ENCODE measurements at places on chromosomes 4 and X.

DNA sequence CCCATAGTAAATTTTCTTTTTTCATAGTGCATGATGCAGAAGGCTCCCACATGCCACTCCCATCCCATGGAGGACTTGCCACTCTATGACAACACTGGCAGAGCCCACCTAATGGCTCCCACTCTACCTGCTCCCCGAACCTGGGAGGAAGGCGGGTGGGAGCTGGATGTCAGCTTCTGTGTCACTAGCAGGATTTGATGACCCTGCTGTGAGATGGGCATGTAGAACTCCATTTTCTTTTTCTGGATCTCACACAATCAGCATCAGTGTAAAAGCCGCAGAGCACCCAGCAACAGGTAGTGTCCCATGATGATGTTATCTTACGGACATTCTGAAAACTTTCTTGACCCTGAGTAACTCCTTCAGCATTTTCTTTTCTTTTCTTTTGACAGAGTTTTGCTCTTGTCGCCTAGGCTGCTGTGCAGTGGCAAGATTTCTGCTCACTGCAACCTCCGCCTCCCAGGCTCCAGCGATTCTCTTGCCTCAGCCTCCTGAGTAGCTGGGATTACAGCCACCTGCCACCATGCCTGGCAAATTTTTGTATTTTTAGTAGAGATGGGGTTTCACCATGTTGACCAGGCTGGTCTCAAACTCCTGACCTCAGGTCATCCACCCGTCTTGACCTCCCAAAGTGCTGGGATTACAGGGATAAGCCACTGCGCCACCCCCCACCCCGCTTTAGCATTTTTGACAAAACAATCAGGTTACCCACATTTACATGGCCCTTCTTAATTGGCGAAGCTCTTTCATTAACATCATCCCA lies 15.0 kb upstream of the ADH1A start:
- no peak for DNase-seq

- peak; percentile 48 for DNase-seq
These were observed 898 bp upstream of the PDGFC start for GRCh38 chr4:156972379-156973015.

- no peak for DNase-seq
These were observed 1692.1 kb downstream of the PCDH19 start for GRCh38 chrX:98717970-98718369.

GRCh38 chrX:140087875-140088274 lies 122.6 kb upstream of the CXorf66 start:
- no peak for DNase-seq

- DNase-seq: peak; percentile 15
These were observed 75.4 kb downstream of the FBXW7 start for GRCh38 chr4:152460488-152460887.

GRCh38 chr4:180688480-180688879 lies 1554.7 kb upstream of the TENM3 start:
- no peak for DNase-seq

GRCh38 chr4:151169223-151169622 lies 69.8 kb downstream of the RPS3A start:
- DNase-seq: no peak

GRCh38 chrX:40872351-40872750 lies 137.0 kb upstream of the MED14 start:
- no peak for DNase-seq

- no peak for DNase-seq
These were observed 138.4 kb downstream of the SPANXN3 start for GRCh38 chrX:143378851-143379250.

GRCh38 chrX:50770702-50771101 lies 43.3 kb downstream of the SHROOM4 start:
- no peak for DNase-seq

- DNase-seq: no peak
These were observed 25.3 kb downstream of the ARHGAP24 start for GRCh38 chr4:85500110-85500867.

GRCh38 chr4:137647375-137647774 lies 115.1 kb upstream of the PCDH18 start:
- no peak for DNase-seq

DNA sequence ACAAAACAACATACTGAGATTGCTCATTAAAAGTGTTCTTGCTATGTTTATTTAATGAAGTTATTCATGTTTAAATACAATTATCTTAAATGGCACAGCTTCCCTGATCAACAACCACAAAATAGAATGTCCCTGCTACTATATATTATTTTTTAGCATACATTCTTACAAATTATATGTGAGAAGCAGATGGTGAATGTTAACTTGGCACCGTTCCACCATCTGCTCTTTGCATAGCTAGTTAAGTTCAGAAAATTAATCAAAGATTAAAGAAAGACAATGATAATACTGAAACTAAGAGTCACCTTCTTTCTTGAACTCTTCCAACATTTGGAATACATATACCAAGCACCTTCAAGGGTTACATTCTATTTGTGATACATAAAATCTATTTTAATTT lies 94.2 kb downstream of the PPP3CA start:
- DNase-seq: no peak

- peak; percentile 29 for DNase-seq
These were observed 2.3 kb upstream of the METTL14 start for GRCh38 chr4:118682928-118683327.

DNA sequence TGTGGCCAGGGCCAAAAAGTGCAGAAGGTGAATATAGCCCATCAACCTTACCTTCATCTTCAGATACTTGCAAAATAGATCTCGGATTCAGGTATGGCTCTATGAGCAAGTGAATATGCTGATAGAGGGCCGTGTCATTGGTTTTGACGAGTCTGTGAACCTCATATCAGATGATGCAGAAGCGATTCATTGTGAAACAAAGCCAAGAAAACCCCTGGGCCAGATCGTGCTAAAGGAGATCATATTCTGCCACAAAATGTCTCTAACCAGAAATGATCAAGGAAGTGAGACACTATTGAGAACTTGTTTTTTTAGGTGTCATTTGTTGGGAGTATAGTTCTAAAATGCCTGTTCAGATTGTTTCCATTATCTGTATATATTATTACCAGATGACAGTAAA lies 48.3 kb downstream of the PDK3 start:
- no peak for DNase-seq

DNA sequence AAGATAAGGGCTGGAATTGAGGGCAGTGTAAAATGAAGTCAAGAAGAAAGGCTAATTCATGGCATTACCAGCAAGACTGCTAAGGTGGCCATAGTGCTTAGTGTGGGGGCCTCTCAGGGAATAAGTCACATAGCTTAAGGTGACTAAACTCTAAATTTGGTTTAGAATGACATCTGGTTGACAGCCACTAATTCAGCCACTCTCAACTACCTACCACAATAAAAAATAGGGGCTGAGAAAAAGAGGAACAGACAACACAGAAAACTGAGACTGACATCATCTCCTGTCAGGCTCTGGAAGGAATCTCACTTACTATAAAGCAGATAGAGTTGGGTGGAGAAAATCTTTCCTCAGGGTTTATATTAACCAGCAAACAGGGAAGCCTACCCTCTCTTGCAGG lies 96.9 kb downstream of the CHRDL1 start:
- DNase-seq: no peak

- peak; percentile 5 for DNase-seq
These were observed 26.9 kb upstream of the TMPRSS11B start for GRCh38 chr4:68272380-68272779.

DNA sequence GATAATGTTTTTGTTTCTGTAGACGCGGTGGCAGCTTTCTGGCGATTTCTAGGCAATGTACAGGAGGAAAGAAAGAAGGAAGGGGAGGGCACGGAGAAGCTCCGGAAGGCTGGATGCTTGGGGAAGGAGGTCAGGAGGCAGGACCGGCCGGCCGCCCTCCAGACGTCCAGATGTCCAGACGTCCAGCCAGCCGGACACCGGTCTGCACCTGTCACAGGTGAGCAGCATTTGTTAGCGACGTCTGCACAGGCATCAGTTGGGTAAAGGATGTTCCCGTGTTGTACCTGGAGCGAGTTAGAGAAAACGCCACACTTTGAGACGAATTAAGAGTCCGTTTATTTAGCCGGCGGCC lies 90.0 kb upstream of the PPP2R3B start:
- no peak for DNase-seq

DNA sequence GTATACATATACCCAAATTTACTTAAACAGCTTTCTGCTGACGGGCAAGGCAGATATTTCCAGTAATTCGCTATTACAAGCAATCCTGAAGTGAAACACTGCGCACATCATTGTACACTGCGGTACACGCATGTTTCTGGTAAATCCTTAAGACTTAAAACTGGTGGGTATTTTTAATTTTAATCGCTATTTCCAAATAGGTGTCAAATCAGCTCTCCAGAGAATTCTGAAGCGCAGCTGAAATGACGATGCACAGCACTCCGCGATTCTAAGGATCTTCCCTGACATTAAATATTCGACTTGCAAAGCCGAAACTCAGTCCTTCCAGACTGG lies 361 bp downstream of the TMEM128 start:
- DNase-seq: no peak

- no peak for DNase-seq
These were observed 307.9 kb downstream of the C4orf33 start for GRCh38 chr4:129403848-129404247.

DNA sequence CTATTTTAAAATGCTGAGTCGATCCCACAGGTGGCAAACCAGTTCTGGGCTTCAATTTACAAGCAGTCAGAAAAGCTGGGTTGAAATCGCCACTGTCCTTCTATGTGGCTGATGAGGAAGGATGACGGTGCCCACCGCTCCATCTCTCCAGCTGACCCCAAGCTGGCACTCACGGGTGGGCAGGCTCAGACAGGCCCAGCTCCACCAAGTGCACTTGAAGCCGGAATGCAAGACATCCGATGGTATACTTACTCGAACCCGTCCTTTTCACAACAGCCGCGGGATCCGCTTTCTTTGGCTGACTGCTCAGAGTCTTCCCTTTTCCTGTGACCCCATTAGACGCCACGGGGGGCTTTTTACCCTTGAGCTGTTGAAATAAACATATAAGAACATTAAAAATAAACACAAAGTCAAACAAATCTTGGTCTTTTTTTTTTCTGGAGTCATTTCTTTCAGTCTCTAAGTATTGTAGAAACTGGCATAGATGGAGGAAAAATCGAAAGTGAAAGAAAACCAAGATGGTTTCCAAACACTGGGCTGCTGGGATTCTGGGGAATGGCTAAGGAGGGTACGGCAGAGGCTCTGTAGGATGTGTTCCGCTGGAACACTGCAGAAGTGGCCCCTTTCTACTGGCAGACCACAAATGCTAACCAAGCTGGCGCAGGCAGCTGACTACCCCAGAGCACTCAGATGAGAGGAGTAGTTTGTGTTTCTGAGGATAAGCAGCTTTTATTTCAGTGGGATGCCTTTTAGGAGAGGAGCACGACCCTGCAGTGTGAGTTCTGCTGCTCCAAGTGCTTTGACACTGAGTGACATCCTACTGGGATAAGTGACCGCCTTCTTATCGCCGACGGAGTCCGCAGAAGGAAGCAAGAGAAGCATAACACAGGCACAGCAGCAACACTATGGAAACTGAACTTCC lies 160.9 kb downstream of the AFAP1 start:
- DNase-seq: no peak

DNA sequence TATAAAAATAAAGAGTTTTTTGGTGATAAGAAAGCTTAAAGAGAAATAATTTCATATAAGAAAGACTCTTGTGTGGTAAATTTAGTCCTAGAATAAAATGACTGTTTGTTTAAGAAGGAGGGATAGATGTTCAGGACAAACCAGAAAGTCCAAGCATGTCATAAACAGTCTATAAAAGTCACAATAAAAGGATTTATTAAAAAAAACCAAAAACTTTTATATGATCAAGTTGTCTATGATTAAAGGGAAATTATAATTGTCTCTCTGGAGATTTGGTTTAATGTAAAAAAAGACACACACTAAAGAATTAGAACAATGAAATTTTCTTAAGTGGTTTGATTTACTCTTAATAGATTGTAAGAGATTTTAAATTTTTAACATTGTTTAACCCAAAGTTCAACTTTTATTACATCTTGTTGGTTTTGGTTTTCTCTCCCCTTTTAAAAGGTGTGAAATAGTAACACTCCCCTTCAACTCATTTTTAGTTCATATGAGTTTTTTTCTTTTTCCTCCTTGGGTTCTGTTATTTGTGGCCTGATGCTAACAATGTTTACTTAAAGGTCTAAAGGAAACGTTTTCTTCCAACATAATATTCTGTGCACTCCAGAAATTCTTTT lies 89.7 kb downstream of the PDHA2 start:
- peak; percentile 1 for DNase-seq

DNA sequence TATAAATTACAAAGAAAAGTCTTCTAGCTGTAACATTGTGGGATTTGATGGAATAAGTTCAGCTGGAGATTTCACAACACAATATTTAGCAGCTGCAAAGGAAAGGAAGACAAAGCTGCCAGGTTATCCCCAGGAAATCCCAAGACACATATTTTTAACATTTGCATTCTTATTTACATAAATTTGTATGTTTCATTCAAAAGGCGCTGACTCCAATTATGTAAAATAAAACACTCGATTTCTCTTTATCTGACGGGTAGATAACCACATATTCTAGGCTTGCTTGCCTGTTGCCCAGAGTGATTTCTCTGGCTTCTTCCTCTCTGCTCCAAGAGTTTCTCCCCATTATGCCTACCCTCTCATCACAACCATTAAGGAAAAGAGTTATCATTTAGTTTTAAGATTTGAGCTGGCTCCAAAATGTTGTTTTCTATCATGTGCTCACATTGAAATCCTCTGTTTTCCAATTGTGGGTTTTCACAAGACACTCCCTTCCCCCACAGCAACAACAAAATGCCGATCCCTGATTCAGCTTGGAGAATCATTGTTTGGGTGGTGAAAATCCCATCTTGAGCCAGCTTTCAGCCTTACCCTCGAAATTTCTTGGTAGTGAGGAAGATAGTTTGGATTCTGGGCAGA lies 128.2 kb upstream of the RASGEF1B start:
- DNase-seq: no peak

DNA sequence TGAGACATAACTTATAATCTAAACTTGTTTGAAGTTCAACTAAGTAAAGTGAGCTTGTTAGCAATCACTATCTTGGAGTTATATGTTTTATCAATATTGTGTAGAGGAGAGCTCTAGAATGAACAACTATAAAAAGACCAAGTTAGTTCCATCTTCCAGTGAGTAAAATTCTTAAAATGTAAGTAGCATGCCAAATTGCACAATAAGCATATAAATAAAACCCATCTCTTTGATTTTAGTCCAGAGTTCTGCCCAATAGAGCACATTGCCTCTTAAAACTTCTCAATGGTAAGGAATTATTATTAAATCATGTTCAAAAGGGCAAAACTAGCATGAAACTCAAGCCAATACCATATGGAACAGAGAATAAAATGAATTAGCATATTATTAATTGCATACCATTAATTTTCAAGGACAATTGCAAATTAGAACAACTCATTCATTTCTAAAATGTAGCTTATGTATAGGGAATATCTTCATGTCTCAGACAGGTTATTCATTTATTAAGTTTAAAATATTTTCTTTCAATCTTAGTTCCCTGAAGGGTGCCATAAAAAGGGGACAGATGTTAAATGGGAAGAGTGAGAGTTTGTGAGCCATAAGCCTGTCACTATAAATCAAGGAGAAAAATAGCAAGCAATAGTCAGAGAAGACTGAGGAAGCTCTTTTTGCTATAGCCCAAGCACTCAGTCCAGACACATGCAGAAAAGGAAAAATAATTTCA lies 507.6 kb downstream of the CENPC start:
- DNase-seq: no peak

GRCh38 chr4:114773339-114773738 lies 174.7 kb downstream of the UGT8 start:
- no peak for DNase-seq

- no peak for DNase-seq
These were observed 29.4 kb downstream of the KDR start for GRCh38 chr4:55096045-55096444.

Measured in ACHN (cell line).